ENCODE measurements at places on chromosomes 12 and 14.

- no peak for DNase-seq
These were observed 3.5 kb downstream of the B3GNT4 start for GRCh38 chr12:122206976-122207375.

DNA sequence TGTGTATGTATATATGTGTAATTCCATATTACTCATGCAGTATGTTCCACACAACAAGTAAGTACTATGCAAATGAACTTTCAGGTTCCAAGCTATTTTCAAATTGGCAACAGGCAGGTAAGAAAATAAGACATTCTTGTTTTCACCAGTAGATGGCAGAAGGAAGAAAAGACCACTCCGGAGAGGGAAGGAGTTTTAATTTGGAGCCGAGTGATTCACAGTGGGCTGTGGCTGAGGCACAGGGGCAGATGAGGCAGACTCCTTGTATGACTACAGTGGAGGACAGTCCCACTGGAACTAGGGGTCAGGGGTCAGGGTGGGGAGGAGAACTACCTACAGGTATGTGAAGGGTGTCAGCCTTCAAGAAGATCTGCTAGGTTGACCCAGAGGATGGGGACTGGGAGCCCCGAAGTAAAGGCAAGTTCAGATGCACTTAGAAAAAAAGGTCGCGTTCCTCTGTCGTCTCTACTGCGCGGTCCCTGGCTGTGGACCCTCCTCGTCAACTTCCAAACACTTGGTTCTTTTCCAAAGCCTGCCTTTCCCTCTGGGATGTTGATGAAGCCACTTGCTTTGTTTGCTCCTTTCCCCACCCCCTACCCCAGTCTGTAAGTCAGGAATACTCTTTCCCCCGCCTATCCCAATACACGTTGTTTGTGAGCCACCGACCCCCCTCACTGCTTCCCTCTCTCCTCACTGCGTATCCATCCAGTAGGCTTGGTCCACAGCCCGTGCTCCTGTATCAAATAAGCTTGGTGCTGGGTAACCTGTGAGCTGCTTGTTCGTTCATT, 24.1 kb downstream of the DDX47 start:
- DNase-seq, result peak; percentile 73

DNA sequence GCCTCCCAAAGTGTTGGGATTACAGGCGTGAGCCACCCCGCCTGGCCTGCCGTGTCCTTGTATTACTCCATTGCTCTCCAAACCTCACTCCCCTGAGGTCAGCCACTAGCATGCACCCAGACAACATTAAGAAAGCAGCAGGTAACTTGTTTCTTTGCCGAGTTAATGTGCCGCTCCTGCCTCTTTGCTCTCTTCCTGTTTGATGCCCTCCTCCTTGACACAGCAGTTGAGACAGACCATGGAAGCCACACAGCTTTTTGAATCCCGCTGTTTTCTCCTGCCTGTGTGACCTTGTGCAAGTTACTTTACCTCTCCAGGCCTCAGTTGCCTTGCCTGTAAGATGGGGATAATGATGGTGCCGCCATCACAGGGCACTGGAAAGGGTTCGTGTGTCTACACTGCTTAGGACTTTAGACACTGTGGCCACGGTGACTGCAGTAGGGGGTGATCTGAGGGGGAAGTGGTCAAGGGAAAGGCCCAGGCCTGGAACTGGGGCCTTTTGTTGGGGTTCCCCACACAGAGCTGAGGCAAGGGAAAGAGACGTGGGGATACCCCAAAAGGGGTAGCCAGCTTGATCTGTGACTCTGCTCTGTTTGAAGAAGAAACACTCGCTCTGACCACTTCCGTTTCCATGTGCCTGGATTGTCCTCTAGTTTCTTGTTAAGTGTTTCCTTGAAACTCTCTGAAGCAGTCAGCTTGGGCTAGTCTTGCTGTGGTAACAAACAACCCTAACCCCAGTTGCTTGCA, 69.3 kb downstream of the RIN3 start:
- DNase-seq, result no peak

DNA sequence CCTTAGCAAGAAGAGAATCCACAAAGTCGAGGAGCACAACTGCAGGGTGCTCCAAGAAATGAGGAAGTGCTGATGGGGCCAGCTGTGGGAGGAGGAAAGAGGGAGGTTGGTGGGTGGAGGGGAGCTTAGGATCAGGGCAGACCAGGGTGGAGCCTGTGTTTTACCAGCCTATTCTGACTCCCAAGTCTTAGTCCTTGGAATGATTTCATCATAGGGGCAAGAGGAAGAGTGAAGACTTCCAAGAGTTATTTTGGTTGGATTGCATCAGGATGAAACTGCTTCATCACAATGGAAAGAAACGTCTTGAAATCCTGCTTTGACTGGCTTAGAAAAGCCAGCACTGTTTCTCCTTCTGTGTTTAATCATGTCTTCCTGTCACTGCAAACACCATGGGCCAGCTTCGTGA, 194.0 kb downstream of the DPF3 start:
- DNase-seq, result peak; percentile 83

DNA sequence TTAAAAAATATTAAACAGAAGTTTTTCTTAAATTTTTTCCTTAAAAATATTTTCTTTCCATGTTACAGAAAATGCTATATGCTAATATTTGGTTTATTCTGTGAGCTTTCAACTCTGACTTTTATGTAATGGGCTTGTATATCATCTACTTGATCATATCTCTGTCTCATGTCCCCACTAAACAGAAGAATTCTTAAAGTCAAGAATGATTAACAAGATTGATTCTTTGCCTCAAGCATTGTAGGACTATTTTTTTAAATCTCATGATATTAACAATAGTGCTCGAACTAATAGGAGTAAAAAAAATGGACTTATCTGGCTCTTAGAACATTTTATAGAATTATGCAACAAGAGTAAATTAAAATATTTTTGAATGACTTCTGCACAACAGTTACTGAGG, 206.3 kb downstream of the C12orf50 start:
- DNase-seq, result no peak

- DNase-seq, result no peak
These were observed 170.0 kb downstream of the ZFP36L1 start for GRCh38 chr14:68622856-68623255.

DNA sequence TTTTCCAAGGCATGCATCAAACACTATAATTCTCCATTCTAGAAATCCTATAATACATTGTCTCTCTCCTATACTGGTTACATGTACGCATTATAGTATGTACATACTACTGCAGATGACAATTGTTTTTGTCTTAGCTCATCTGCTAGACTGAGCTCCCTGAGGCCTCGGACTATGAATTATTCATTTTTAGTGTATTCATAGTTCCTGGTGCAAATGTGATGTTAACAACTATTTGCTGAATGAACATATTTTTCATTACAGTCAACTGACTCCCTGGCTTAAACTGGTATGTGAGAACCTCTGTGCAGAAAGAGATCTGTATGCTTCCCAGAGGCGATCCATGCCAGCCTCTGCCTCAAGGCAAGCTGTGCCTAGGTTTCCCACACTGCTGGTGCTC, 91.8 kb upstream of the PARP11 start:
- no peak for DNase-seq

GRCh38 chr12:96383991-96384390, 16.2 kb downstream of the CDK17 start:
- DNase-seq, result no peak

- DNase-seq, result no peak
These were observed 104.5 kb downstream of the SLC2A13 start for GRCh38 chr12:40001406-40001805.

GRCh38 chr12:114976959-114977358, 293.0 kb upstream of the TBX3 start:
- DNase-seq, result no peak

DNA sequence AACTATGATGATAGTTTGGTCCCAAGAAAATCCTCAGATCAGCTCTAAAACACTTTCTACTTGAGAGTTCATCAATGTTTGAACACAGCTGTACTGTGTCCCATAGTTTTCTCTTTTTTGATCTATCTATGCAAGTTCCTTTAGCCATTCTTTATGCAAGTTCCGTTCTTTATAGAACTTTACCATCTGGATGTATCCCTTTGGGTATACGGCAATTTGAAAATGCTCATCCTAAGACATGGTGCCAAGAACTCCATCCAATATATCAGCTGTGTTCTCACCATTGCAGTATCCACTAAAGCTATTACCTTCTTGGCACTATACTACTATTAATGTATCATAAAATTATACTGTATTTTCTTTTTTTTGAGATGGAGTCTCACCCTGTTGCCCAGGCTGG, 276.9 kb downstream of the NOVA1 start:
- DNase-seq, result no peak

DNA sequence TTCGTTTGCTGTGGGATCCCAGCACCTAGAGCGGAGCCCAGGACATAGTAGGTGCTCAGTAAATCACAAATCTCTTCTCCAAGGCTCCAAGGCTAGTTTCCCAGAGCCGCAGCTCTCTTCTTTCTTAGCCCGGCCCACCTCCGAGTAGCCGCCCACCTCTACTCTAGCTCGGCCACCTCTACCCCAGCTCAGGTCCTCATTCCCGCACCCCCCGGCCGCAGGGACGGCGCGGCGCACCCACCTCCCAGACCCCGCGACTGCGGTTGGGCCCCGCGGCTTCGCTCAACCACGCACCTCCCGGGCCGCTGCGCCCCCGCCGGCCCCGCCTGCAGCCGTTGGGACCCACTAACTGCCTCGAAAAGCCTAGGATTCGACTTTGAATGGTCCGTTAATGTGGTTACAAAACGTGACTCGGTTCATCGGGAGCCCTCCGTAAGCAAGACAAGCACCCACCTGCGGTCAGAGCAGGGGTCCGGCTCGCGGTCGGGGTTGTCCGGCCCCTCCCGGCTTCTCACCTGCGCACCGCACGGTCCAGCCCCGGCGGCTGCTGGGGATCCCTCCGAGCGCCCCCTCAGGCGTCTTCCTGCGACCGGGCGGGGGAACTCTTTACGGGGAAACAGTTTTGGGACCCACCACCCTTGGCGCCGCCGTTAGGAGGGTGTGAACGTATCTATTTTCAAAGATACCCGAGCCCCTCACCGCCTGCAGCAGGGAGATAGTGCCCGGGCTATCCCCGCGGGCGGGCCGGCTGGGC, at the start of gene SLC2A14:
SLC2A14 (minus strand) TSS at position 350 of the 754 bp plus-strand sequence. CDS start 3,035 bp downstream, outside the sequence.
- DNase-seq, result no peak

- peak; percentile 66 for DNase-seq
These were observed 212.0 kb downstream of the PTPRO start for GRCh38 chr12:15534322-15534721.

- DNase-seq, result no peak
These were observed 43.7 kb upstream of the KITLG start for GRCh38 chr12:88623777-88624548.

DNA sequence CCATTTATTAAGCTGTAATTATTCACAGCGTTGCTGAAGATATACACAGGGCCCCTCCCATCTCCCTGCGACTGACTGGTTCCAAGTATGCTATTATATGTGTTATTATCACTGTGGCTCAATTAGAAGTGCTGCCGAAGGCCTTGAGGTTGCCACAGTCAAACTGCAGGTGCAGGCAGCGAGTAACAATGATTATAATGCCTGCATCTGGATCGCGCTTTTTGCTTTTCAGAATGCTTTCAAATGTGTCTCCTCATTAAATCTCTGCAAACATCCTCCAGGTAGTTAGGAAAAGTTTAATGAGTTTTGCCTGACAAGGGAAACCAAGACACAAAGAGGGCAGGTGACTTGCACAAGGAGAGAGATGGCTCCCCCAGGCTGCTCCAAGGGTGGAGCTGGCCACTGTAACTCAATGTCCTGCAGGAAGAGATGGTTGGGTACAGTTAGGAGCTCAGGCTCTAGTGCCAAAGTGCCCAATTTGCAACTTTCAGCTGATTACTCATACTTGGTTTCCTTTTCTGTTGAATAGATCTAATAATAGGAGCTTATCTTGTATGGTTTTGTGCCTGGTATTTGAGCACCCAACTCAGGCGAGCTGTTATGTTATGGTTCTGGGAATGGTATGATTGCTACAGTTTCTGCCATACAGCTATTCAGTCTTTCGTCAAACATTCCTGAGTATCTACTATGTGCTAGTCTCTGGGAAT, 1.7 kb upstream of the SYNE3 start:
- DNase-seq, result no peak

DNA sequence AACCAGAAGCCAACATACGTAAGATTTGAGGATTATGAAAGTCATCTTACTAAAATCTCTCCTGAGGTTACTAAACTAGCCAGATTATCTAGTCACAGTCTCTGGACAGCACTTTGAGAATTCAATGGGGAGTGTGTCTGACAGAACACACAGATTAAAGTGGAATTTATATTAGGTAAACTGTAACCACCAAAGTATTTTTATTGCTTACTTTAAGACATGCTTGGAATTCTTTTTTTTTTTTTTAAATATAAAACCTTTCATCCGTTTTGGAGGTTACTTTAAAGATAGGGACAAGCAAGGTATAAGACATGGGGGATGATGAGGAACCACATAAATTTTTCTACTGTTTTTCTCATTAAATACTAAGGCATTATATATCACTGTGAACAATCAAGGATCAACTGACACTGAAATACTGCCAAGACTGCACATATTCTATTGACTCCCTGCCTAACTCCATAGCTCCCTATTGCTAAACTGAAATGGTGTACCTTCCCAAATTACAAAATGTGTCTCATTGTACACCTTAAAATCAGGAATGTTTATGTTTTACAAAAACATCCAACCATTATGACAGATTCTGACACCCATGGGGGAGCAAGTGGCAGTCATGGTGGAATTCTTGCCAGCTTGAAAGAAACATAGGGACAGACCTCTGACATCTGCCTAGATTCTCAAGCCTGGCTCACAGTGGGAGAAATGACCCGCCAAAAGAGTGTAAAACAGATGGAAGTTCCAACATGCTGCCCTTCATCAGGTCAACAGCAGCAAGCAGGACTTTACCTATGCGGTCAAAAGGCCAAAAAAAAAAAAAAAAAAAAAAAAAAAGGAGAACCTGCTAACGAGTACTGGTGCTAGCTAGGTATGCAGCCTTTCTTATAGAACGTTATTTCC, 239.3 kb downstream of the MED13L start:
- no peak for DNase-seq

DNA sequence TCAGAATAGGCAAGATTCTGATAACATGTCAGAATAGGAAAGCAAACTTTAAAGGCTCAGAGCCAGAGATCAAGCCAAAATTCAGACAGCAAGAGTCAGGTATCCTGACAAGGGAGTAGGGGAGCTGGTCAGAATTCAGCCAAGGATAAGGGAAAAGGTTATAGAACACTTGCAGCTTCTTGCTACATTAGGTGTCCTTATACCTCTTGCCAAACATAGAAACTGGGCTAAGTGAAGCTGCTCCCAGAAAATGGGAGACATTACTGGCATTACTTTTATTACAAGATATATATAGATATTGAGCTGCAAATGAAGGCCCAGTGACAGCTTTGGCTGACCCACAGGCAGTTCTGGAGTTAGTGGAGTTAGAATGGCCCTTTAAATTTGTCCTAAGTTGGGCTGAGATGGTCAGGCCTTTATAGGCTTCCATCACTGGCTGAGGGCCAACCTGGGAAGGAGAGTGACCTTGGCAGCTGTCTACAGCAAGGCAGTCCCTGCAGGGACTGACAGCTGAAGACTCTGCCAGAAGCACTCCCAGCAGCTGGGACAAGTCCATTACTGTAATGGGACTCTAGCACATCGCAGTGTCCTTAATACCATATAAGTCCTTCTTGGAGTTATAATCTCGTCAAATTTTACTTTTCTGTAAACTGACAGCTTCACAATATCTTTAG, 83.0 kb downstream of the LRRC9 start:
- DNase-seq, result no peak

- DNase-seq, result no peak
These were observed 11.3 kb upstream of the STAC3 start for GRCh38 chr12:57262126-57262822.

GRCh38 chr12:13101821-13102375, 1.6 kb downstream of the GSG1 start:
- peak; percentile 55 for DNase-seq
